Omental fat pad (tissue), 4 donors: ENCODE measurements at places on chromosomes 12 and 14.

DNA sequence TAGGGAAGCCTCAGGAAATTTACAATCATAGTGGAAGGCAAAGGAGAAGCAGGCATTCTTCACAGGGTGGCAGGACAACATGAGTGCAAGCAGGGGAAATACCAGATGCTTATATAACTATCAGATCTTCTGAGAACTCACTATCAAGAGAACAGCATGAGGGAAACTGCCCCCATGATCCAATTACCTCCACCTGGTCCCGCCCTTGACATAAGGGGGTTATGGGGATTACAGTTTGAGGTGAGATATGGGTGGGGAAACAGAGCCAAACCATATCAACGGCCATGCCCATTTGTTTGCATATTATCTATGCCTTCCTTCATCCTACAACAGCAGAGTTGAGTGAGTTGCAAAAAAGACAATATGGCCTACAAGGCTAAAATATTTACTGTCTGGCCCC is 140.2 kb upstream of the CCDC196 start:
- no peak for DNase-seq

GRCh38 chr14:20512177-20512905 is 7.0 kb downstream of the RNASE10 start:
- DNase-seq = no peak

- no peak for DNase-seq
Observed at GRCh38 chr12:65465766-65466547, 187.5 kb downstream of the MSRB3 start.

DNA sequence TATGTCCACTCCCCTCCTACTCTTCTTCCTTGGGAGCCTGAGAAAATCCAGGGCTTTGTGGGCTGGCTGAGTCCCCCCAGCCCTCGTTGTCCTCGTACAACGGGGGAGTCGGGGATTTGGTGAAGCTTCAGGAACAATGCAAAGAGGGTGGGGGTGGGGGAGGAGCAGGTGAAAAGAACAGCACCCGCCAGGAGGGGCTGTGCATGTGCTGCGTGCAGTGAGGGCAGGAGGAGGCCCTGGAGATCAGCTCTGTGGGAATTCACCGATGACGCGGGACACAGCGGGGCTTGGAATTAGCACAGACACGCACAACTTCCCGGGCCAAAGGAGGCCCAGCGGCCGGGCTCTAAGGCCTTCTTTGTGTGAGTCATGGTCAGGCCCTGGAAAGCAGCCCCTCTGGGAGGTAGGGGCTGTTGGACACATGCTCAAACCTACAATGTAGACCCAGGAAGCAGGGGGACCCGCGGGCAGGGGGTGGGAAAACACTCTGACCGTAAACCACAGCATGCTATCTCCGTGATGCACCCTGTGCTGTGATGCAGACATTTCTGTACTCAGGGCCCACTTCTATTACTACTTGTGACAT is 32.8 kb downstream of the RBM19 start:
- DNase-seq = no peak

- no peak for DNase-seq
Observed at GRCh38 chr14:102693006-102693755, 84.1 kb upstream of the TRAF3 start.

DNA sequence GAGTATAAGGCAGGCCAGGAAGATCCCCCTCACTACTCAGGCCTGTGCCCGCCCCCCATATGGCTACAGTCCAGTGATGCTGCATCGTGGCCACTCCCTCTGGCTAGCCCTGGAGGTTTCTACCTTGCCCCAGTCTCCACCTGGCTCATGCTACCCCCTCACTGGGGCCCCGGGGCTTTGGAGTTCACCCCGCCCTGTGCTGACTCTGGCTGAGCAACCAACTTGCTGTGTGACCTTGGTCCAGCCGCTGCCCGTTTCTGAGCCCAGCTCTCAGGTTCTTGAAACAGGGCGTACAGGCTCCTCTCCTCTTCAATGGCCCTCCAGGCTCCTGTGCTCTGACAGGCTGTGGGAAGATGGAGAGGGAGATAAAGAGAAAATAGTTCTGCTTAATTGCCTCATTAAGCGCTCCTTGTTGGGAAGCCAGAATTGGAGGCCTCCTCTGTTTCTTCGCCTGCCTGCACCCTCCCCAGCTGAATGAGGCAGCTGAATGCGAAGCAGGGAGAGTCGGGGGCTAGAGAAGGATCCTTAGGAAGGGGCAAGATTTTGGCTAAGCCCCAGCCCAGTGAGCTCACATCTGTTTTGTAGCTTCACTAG is 138.2 kb upstream of the NCOR2 start:
- no peak for DNase-seq

GRCh38 chr14:67881225-67881624 is 61.6 kb downstream of the RAD51B start:
- DNase-seq = no peak

GRCh38 chr14:77094672-77095284 is 3.3 kb upstream of the CIPC start:
- DNase-seq = peak; percentile 82

DNA sequence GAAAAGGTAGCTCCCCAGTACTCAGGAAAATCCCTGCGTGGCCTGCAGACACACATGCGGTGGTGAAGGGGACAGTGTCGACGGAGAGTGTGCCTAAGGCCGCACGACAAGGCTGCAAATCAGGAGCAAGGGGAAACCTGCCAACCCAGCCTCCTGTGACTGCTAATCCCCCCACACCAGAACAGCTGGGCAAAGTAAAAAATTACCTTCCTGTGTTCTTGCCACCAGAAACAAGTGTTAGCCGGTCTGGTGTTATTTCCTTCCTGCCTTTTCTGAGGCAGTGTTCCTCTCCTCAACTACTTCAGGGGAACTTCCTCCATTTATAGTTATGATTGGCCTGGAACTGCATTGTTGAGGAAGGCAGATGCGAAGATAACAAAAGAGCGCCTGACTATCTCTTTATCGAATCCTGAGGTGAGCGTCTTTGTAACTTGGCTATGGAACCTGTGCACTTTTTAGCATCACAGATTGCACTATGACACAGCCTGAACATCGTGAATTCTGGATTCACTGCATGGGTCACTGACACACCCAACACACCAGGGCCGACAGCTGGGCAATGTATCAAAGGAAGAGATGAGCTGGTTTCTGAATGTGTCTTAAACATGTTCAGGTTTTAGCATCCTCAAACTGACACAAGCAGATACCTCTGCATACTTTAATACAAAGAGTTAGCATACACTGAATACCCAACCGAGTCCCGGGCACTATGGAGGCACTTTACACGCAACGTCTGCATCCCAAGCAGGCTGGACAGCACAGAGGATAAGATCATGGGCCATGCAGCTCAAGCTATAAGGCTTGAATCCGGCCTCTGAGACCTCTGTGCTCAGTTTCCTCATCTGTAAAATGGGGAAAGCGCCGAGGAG is 28.9 kb downstream of the SLC15A4 start:
- no peak for DNase-seq

DNA sequence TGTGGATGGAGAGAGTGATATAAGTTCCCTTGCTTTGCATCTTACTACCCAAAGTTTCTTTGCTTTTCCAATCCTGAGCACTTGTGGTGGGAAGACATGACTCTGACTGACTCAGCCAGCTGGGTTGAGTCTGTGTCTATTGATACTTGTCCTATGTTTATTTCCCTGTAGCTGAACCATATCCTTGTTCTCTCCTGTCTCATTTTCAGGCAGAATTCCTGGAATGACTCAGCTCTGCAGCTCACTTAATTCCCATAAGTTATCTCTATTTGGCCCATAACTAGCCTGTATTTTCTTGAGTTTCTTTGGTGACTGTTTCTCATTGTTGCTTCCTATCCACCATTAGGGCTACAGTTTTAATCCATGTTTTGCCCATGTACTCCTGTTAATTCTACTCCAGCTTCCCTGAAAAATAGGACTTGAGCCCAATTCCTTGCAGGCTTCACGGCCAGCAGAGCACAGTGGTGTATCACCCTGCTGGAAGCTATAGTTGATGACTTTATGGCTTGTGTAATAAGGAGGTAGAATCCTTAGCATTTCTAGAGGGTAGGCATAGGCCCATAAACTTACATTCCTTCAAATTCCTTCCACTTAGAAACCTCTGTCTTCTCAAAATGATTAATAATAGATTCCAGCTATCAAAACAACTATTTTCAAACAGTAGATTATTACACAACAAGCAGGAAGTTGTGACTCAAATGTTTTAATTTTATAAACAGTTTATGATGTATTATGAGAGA is 183.1 kb downstream of the TMTC3 start:
- DNase-seq = no peak
